CMK (cell line): ENCODE measurements at places on chromosomes 2 and 18.

- DNase-seq = no peak
Measured at GRCh38 chr18:49616618-49617328, 54.9 kb downstream of the LIPG start.

DNA sequence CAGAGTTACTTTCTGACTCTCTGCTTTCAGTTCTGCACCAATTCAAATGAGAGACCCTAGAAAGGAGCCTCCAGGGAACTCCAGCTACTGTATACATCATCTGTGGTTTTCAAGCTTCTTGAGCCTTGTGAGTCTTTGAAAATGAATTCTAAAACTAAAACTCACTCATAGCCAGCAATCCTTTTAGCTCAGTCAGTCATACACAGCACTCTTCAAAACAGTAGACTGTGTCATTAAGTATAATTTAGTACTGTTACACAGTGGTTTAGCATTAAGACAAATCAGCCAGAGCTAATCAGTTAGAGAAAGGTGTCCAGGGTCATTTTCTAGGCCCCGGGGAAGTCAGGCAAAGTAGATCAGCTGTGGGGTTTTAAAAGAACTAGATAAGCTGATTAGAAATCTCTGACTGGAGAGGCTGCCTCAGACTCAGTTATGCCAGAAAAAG lies 322.1 kb upstream of the THUMPD2 start:
- no peak for DNase-seq

DNA sequence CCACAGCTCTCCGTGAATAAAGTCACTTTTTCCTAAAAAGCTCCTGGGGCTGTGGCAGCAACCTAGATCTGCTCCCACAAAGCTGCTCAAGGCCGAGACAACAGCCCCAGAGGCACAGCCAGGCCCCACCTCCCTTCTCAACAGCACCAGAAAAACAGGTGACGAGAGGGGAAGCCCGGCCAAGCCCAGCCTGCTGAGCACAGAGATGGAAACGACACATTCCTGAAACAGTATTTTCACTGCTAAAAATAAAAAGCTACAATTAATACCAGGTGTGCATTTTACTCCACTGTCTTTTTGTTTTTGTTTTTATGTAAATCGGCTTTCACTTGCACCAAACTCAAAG lies 199.3 kb downstream of the HDAC4 start:
- DNase-seq = no peak

DNA sequence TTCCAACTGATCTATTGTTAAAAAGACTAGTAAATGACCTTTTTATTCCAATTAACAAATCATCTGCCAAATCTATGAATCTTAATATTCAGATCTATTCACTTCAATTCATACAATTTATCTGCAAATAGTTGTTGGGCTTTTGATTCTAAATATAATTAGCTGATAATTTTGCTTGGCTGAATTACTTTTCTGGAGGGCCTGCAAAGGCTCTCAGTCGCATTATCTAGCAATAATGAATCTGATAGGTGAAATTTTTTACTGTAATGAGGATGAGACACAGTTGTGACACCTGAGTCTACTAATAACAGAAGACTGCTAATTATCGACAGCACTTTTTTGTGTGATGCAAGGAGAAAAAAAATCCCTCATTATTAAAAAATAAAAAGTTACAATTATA lies 565.1 kb downstream of the ZEB2 start:
- no peak for DNase-seq

DNA sequence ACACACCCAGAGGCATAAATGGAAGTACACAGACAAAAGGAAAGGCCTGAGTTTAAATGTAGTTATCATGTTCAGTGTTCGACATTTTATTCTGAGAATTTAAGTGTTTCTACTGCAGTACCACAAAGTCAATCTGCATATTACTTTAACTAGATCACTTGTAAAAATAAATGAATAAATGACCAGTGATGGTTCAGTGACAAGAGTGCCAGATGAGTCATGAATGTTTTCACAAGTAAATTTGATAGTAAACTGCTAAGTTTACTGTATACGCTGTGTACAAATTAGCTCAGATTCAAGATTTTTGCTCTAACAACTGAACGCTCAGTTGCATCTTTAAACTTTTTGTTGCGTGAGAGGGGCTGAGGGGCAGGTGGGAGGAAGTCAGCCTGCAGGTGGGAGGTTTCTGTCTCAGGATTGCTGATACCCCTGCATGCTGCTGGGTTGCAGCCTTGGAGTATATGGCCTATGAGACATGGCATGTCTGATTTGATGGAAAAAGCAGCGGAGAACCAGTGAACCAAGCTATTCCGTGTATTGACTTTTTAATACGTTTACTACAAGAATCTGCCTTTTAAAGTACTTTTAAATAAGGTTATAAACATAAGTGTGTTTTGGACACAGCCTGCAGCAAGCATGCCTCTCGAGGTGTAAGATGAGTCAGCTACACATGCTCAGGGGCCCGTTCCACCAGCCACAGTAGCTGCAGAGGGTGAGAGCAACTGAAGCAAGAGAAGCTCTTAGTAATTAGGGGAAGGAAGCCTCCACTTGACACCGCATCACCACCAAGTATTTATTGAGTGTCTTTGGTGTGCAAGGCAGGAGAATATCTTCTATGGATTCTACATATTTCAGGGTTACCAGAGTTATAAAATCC lies 245.1 kb downstream of the NEDD4L start:
- DNase-seq = no peak

- no peak for DNase-seq
Measured at GRCh38 chr2:45763255-45763654, 111.8 kb downstream of the PRKCE start.

- DNase-seq = no peak
Measured at GRCh38 chr2:143730953-143731260, 601.7 kb downstream of the ARHGAP15 start.

DNA sequence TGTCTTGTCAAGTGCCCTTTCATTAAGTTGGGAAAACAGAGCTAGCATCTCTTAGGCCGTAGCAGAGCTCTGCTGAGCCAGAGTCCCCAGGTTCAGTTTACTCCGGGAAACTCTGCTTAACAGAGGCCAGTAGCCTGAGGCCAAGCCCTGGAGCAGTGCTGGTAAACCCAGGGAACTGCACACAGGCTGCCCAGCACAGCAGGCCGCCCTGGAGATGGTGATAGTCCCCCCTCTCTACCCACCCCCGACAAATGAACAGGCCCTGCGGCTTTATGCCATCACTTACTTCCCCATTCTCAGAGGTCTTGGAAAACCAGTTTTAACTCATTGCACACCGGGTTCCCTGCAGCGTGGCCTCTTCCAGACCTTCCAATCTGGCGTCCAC lies 3.5 kb downstream of the CNNM4 start:
- no peak for DNase-seq

DNA sequence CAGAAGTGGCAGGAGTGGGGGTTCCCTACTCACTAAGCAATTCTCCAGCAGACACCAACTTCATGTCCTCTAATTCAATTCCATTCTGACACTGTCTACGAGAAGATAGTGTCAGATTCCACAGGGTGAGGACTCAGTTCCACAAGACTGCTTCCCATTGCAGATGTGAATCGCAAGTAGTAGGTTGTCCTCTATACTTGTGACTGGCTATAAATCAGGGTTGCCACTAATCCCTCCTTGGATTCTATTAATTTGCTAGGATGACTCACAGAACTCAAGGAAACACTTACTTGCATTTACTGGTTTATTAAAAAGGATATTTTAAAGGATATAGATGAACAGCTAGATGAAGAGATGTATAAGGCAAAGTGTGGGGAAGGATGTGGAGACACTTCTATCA lies 184.1 kb upstream of the ACVR2A start:
- no peak for DNase-seq

DNA sequence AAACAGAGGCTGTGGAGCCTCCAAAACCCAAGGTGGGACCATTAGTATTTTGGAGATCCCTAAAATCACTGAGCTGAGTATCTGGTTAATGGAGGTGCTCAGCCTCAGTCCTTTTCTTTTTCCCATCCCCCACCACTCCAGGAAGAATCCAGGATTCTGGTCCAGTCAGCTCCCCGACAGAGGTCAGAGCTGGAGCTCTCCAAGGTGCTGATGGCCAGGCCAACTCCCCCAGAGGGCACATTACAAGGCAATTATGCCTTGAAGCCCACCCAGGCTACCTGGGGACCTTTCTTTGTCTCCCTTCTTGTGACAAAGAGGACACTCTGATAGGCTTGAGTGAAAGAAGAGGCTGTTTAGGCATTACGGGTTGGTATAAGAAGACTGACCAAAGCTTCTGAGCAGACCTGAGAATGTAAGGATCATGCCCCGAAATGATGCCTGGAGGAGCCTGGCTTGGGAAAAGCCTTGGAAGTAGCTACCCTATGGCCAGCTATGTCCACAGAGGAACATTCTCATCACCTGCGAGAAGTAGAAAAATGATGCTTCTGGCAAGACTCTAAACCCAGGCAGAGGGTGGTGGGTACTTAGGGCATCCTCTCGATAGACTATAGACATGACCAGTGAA lies 102.5 kb upstream of the LDAH start:
- DNase-seq = no peak

DNA sequence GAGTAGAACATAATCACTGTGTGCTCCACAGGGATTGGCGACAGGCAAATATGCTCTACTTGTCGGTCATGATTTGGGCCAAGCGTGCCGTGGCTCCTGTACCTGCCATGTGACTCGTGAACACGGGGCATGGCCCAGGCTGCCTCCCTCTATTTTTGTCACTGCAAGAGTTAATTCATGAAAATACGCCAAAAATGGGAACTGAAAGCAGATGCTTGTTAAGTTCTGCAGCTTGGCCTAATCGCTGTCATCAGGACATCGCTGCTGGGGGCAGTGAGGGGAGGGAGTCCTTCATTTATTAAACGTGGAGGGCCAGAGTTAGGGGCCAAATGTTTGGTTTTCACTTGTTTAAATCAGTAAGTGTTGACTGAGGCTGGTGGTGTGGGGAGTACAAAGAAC lies 177.8 kb downstream of the BCL2 start:
- DNase-seq = no peak

- no peak for DNase-seq
Measured at GRCh38 chr2:235665661-235666212, 171.9 kb downstream of the AGAP1 start.

DNA sequence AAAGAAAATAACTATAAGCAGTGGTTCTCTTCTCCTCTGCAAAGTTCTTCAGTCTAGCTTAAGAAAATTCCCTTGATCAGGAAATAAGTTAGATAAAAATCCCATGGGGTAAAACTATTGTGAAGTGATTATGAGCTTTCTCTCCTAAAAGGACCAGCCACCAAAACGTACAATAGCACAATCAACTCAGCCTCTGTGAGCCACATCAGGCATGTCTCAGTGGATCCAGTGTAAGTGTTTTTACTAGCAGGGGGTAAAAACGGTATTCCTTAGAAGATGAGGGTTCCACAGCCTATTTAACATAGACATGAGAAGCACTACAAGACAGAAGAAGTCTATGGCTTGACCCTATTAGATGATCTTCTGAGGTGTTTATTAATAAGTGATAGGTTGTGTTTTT lies 503.2 kb downstream of the PIK3C3 start:
- no peak for DNase-seq

DNA sequence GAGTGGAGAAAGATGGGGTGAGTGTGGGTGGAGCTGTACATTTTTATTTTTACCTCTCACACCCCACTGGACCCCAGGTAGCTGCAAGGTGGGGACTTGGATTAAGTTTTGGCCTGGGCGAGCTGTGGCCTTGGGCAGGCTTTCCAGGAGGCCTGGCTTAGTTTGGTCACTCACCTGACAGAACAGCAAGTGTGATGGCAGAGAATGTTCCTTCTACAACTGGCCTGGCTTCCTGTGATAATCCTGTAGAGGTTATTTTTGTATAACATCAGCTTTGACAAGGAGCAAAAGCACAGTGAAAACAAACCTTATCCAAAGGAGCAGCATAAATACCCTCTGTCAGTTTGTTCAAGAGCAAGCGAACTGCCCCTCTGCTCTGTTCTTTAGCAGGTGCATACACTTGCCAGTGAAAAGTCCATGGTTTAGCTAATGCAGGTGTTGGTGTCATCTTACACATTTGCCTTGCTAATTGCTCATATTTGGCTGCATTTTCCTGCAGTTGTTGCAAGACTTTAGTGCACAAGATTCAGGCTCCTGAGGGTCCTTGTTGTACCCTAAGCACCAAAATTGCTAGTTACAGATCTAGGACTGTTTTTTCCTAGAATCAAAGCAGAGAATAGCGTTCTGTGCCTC lies 6.3 kb downstream of the THNSL2 start:
- no peak for DNase-seq

GRCh38 chr2:119522671-119523070 lies 1.6 kb downstream of the SCTR start:
- DNase-seq = no peak

DNA sequence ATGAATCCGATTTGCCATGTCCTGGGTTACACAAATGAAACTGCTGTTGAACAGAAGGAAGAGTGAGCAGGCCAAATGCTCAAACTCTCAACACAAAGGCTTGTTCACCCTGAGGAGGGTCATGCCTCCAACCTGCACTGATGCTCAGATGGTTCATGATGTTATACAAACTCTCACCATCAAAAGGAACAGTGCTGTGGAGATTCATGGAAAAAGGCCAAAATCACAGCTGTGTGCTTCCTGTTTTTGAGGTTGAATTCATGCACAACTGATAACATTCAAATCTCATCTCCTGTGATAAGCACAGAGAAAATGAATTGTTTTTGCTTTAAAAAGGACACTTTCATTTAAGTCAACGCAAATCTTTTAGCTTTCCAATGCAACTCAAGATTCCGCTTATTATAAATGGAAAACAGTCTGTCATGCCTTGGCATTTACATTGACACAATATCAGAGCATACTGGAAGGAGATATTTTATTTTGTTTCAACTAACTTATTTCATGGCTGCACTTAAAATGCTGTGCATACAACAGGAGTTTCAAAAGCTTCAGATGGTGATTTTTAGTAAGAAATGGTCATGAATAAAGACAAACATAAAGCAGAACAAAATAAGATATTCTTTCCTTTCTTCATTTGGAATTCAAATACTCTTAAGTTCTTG lies 22.2 kb upstream of the TTN start:
- no peak for DNase-seq

- DNase-seq = peak; percentile 2
Measured at GRCh38 chr18:8389391-8390340, 219.6 kb upstream of the RAB12 start.

DNA sequence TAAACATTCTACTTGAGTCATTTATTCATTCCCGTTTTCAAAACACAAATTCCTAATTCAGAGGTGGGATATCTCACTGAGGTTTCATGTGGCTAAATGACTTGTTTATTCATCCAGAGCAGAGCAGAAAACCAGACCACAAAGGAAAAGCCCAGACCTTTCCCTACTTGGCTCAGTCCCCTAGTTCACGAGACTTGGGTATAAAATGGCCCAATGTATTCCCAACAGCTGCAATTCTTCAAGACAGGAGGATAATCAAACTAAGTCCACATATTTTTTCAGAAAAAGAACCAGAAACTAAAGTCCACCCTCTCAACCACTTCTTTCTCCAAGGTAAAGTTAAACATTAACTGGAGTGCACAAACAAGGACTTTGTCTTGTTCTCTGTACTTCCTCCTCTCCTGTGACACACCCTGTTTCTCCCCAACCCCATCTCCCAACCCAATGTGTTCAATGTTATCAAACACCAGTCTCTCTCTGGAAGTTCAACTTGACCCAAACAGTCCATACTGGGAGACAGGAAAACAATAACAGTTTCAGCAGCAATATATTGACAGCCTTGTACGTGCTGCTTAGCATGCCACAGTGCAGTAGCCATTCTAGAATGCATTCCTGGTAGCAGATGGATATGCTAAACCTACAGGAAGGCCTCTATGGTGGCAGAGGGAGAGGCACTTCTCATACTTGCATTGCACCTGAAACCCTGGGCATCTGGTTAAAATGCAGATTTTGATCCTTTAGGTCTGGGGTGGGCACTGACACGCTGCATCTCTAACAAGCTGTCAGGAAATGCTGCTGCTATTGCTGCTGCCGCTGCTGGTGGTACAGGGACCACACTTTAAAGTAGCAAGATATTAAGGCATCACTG lies 110.7 kb downstream of the INO80D start:
- DNase-seq = no peak
